Ureter (tissue), 1 donor: ENCODE measurements at places on chromosomes 2 and 18. TPM values are rescaled to one million over a fixed set of nuclear protein-coding genes. Genes with fewer than 3 reads are reported as not detected.

GRCh38 chr2:234763002-234763873 is 188.6 kb upstream of the SH3BP4 start:
- no peak for DNase-seq

DNA sequence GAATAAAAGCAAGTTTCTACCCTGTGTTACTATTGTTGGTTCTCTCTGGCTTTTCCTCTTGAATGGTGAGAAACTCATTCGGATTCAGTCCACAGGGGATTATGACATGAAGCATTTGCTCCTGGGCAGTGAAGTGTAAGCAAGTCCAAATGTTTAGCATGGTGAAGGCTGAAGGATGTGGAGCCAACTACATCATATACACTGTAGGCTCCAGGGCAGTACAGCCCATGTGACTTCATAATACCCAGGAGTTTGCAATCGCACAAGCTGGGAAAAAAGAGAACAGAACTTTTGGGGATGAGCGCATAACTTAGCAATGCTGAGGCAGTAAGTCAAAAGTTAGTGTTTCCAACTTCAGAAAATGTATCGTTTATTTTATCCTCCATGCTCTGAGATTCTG is 695.7 kb upstream of the POU3F3 start:
- no peak for DNase-seq

The HAT1 gene
- total RNA-seq: 34.0 TPM

DNA sequence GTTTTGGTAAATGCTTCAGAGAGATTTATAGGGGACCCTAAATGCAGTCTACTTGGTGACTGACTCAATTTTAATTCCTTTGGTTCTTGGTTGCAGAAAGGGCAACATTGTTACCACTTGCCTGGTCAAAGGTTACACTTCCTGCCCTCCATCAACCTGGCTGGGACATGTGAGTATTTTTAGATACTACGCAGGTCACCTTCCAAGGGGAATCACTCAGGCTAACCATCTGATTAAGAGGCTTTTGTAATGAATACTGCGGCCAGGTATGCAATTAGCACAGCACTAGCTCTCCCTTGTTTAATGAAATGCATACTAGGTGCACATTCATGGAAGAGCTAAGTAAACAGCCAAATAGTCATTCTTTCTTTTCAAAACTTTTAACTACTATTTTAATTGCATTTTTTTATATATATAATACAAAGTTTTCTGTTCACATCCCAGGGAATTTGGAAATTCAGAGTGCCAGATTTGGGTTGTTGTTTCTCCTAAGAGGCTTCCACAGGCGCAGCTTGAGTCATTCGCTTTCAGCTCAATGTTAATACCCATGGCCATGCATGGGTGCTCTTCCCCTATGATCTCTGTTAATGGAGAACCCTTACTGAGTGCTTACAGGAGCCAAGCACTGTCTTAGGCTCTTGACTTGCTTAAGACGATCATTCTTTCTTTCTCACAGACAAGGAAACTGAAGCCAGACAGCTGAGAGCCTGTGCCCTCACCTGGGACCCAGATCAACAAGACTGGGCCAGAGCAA is 152.2 kb downstream of the MTX2 start:
- DNase-seq: no peak

DNA sequence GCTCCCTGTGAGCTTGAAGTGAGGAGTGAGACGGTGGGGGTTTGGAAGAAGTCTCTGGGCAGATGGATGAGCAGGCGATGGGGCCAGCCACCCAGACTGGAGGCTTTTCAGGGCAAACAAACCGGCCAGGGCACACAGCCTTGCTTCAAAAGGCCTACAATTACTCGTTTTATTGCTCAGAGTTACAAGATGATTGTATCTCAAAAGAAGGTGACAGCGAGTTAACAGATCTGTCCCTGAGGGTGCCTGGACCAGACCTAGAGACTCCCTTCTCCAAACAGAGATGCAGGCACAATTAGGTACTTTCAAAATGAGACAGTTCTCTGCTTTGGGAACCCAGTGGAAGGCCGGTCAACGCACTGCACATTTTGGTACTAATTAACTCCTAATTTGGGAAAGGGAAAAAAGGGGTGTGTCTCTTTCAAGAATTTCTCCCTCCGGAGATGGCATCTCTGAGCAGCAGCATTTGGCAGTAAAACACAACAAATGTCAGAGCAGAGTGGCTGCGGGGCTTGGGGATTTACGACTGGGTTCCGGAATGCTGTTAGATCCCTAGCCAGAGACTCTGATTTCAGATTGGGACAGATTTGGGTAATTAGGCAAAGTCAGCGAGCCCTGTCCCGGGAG is 226.7 kb downstream of the TTC32 start:
- no peak for DNase-seq

The CTLA4 gene
- total RNA-seq: 0.44 TPM

- peak; percentile 18 for DNase-seq
These were observed 70.0 kb downstream of the MBP start for GRCh38 chr18:77062518-77063003.

DNA sequence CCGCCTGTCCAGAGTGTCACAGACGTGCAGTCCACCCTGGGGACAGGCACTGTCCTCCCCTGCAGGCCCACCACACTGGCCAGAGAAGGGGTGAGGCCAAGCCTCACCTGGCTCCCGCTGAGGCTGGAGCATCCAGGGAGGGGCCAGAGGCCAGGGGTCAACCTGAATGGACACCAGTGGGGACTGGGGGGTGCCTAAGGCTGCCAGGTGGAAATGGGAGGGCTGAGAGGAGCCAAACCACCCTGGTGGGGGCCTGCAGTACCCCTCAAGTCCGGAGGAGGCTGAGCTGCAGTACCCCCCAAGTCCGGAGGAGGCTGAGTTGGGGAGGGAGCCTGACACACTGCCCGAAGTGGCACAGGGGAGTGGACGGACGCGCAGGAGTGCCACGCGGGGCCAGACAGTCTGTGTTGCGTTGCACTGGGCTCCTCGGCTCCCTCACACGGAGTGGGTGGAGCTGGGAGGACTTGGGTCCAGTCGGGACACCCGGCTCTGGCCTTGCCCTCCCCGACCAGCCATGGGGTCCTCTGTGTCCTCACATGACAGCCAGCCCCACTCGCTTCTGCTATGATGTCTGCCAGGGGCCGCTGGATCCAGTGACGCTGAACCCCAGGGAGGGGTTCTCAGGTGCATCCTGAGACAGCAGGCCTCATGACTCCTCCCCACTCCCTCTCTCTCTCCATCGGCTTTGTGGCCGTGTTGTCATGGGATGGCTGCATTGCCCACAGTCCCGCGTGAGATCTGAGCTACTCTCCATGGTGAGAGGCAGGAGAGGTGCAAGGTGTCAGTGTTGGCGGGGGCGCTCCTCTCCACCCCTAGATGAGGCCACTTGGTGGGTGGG is 22.3 kb upstream of the GPC1 start:
- DNase-seq: peak; percentile 36

- DNase-seq: no peak
These were observed 2.4 kb downstream of the GLS start for GRCh38 chr2:190882856-190883582.

- no peak for DNase-seq
These were observed 14.2 kb downstream of the PMS1 start for GRCh38 chr2:189798312-189799029.

GRCh38 chr18:11514267-11514666 is 95.1 kb upstream of the SLC35G4 start:
- DNase-seq: no peak

DNA sequence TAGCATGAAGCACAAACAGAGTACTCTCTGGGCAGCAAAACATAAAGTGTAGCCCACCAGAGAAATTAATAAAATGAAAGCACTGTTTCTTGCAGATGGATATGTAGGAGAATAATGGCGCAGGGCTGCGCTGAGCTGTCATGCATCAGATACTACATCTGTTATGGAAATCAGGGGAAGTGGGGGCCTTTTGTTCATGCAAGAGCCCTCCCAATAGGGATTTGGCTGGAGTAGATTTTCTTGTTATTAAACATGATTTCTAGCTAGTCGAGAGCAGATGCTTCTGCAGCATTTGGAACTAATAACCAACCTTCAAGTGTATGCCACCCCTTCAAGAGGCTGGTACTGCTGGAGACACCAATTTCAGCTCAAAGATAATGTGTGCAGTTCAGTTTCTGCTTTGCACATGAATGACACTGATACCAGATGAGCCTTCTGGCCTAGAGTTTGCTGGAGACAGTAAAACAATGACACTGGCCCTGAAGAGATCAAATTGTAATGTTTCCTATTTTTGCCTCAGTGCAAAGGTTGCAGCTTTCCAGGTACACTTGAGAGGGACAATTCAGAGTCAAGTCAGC is 58.0 kb downstream of the RND3 start:
- no peak for DNase-seq

The CD207 gene
- total RNA-seq: 1.3 TPM
